ENCODE measurements at places on chromosomes 4 and X.

- no peak for DNase-seq
Measured at GRCh38 chr4:6671648-6672047, 22.0 kb upstream of the S100P start.

GRCh38 chrX:15567886-15568616 is 32.7 kb downstream of the ACE2 start:
- no peak for DNase-seq

GRCh38 chrX:127558811-127559210 is 493.4 kb downstream of the ACTRT1 start:
- no peak for DNase-seq

DNA sequence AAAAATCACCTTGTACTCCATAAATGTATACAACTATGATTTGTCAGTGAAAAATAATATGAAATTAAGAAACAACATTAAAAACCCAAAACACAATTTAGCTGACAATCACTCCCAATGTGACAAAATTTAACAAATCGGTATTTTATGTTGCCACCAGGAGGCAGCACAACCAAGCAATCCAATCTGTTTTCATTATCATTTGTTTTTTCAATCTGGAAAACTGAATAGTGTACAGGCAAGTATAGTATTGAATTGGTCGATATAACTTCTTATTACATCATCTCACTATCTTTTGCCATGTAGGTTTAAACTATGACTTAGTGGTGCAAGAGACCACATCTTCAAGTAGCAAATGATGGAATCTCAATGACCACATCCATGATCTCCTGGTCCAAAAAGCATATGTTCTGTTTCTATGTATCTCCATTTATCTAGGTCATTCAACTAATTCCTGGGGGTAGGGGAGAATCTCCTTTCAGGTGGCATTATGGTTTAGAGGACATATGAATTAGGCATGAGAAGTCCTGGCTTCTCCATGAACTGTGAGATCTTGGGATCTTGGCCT is 112.9 kb upstream of the AGA start:
- DNase-seq, result peak; percentile 12

DNA sequence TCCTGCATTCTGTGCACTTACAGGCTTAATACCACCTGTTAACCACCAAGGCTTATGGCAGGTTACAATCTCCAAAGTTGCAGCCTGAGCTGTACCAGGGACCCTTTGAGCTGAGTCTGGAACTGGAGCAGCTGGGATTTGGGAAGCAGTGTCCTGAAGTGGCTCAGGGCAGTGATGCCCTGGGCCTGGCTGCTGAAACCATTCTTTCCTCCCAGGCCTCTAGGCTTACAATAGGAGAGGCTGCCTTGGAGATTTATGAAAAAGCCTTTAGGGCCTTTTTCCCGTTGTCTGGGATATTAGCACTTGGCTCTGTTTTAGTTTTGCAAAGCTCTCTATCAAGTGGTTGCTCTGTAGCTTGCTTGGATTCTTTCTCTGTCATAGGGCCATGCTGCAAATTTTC is 154.3 kb upstream of the CASK start:
- DNase-seq, result no peak

GRCh38 chrX:10048076-10048475 is 80.9 kb downstream of the CLDN34 start:
- no peak for DNase-seq

DNA sequence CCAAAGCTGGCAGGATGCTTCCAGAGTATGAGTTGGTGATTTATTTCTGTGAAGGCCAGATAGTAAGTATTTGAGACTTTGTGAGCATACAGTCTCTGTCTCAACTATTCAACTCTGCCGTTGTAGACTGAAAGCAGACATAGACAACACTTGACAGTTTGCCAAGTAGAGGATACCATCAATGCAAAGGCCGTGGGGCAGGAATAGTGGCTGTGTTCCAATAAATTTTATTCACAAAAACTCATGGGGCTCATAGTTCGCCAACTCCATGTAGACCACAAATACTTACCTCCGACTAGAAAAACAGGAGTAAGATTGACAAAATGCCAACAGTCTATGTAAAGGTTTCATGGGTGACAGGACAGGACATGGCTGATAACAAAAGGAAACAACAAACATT is 3.7 kb upstream of the PIR start:
- DNase-seq, result no peak

DNA sequence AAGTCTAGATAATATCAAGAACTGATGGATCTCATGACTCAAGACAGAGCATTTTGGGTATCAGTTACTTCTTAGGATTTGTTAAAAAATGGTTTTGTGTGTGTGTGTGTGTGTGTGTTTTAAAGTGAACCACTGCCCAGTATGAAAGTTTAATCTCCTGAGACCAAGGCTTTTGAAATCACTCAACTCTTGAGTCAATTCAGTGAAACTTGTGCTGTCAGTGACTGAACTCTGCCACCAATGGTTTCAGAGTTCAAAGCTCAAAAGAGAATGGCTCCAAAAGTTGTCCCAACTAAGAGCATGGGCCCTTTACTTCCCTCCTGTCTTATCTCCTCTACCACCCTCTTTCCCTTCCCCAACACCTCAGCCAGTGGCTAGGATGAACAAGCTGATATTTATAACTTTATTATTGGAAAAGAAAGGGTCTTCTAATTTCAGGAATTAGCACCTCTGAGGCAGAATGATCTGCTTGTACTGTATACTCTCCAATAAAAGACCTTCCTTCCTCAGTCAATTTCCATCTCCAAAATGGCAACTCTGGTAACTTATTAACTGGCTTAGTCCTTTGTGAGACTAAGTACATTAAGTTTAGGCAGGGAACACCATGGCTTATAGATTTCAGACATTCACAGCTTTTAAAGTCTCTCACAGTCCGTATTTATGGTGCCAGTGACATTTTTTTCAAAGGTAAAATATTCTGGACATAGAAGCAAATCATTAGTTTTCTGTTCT is 152.2 kb downstream of the REPS2 start:
- no peak for DNase-seq

DNA sequence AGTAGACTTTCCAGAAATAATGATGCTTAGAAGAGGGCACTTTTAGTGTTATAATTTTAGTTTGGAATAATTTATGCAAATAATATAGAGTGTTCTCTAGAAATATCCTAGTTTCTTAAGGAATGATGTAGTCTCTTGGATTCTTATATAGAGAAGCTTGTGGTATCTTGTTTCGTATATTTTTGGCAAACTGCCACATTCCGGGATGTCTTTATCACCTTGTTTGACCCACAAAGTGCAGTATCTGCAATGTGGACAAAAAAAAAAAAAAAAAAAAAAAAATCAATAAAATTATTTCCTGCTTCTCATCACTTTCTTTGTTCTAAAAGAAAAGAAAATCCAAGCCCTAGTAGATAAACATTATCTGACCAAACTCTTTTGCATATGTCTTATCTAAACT is 1577.7 kb upstream of the TENM3 start:
- no peak for DNase-seq

GRCh38 chr4:168979338-168979737 is 30.7 kb downstream of the CBR4 start:
- no peak for DNase-seq

DNA sequence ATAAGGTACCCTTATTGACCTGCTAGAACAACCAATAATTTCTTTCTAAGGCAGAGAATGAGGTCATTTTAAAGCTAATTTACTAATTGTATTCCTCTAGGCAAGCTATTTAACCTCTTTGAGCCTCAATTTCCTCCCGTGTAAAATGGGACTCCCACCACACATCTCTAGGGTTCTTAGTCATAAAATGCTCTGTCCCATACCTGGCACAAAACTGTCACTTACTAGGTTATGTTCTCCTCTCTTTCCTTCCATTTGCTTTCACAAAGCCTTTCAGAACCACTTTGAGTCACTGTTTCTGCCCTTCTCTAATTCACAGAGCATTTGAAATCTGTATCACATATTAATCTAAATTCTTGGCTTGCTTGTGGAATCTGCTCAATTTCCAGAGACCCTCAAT is 2.4 kb upstream of the GPR82 start:
- no peak for DNase-seq

DNA sequence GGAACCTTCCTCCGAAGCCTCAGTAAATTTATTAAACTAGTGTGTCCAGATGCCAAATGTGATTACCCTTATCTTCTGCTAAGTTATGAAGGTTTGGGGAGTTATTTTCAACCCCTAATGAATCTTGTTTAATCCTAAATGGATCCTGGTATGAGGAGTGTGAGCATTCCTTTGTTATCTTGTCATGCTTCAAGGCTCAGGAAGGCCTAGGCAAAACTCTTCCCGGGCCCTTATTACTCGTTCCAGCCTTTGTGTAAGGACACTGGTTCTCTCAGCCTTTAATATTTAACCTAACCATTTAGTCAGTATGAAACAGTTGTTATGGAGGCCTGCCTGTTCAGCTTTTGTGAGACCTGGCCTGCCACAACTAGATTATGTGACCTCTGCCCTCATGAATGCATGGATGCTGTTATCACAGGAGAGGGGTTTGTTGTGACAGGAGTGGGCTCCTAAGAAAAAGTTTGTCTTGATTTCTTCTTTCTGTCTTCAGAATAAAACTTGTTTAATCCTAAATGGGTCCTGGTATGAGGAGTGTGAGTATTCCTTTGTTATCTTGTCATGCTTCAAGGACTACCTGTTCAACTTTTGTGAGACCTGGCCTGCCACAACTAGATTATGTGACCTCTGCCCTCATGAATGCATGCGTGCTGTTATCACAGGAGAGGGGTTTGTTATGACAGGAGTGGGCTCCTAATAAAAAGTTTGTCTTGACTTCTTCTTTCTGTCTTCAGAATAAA is 181.7 kb downstream of the SLC39A8 start:
- DNase-seq, result no peak

- no peak for DNase-seq
Measured at GRCh38 chrX:8913655-8914409, 112.6 kb upstream of the FAM9A start.

DNA sequence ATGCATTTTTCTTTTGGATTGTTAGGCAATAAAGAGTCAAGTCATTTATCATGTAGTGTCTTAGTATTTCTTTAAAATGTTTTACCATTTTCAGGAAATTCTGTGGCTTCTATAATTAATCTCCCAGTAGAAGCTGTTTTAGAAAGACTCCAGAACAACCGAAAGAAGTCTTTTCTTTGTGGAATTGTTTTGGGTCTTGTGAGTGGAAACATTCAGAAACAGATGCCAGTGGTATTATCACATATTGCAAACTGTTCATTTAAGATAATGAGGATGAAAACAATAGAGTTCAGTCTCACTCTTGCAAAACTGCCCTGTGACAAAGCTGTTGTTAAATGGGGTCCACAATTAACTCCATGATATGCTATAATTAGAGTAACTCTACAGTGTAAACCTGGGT is 211.2 kb upstream of the KIT start:
- DNase-seq, result no peak

DNA sequence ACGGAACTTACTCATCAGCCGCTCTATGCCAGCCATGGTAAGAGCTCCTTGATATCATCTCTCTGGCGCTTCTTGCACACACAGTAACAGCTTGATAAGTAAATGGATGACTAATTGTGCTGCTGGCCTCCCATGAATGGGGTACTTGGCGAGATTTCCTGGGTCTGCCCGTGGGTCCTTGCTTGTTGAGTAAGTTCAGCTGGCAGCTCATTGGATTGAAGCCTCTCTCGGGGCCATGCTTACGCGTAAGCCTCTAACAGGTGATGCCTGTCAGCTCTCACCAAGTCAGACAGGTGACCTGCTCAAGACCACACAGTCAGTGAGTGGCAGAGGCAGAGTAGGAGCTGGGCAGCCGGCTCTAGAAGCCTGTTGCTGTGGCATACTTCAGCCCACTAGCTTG is 7.7 kb downstream of the NSG1 start:
- no peak for DNase-seq

DNA sequence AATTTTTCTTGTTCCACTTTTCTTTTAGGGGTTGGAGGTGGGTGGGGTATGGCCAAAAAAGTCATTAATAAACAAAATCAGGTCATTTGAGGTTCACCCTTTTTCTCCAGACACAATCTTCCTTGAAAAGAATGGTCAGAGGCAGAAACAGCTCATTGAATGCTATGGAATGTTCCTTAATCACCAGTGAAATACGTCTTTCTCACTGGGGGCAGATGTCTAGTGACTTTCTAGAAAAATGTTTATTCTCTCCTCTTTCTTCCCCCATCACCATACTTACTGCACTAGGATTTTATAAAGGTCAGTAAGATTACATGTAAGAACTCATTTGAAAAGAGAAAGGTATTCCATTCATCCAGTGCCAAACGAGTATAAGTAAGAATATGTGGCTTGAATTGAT is 44.5 kb downstream of the MGST2 start:
- no peak for DNase-seq

DNA sequence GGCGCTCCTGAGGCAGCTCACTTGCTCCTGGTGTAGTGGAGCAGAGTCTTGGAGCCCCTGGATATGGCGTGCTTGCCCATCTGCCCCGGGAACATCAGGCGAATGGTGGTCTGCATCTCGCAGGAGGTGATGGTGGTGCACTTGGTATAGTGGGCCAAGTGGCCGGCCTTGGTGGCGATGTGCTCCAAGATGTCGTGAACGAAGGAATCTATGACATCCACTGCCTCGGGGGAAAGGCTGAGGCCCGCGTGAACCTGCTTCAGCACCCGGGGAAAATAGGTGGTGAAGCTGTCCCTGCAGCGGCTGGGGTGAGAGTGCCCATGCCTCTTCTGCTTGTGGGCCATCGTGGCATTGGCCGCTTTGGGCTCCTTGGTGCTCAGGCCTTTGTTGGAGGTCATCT is 58.1 kb upstream of the TMSB15B start:
- DNase-seq, result no peak

GRCh38 chrX:137031517-137032340 is 2.1 kb downstream of the GPR101 start:
- DNase-seq, result peak; percentile 47

- DNase-seq, result no peak
Measured at GRCh38 chr4:8390577-8390976, 49.9 kb downstream of the ACOX3 start.

DNA sequence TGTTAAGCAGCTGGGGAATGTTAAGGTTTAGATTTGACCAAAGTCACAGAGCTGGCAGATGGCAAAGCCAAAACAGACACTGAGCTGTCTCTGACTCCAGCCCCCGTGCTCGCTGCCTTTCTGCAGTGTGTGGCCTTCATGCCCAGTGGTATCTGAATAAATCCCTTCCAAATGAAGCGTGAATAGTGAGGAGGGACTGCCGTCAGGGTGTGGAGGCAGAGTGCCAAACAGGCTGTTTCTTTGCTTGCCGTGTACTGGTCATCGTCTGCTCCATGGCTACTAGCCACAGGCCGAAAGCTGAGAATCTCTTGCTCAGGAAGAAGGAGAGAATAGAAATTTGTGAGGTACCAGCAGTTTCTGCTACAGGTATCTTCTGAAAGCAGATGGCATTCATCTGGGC is 19.7 kb downstream of the PRIMPOL start:
- no peak for DNase-seq

GRCh38 chr4:31737419-31737818 is 1017.2 kb downstream of the PCDH7 start:
- no peak for DNase-seq

DNA sequence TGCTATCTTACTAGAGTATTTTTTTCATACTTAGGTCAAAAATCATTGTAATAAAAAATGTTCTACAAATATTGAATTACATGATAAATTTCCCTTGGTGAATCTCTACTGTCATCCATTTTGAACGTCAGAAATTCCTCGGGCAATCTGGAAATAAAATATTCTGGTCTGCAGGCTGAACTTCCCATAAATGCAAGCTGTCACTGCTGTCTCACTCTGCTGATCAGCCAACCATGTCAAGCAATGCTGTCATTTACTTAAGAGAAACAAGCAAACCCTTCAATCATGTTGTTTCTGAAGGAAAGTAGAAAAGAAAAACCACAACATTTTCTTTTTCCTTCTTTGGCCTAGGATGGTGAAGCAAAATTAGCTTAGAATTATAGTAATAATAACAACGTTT is 514.2 kb upstream of the GALNT7 start:
- no peak for DNase-seq

Data from CD4-positive, alpha-beta T cell treated with Interleukin-12 subunit alpha and Interleukin-12 subunit beta, for 1 hour (primary cell).